ENCODE measurements at places on chromosomes 5 and 9.

DNA sequence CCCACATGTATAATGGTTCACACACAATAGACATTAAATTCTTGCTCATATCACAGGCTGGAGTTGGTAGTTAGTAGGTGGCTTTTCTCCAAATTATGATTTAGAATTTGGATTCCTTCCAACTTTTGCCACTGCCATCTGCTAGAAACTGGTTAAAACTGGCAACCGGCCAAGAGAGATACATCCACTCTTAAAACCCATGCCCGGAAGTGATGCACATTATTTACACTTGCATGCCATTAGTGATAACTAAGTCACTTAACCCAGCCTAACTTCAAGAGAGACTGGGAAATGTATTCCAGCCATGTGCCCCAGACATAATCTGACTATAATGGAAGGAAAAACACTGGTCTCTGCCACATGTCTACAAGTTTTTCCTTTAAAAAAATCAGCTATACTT, 395.7 kb upstream of the SEMA6A start:
- no peak for DNase-seq

DNA sequence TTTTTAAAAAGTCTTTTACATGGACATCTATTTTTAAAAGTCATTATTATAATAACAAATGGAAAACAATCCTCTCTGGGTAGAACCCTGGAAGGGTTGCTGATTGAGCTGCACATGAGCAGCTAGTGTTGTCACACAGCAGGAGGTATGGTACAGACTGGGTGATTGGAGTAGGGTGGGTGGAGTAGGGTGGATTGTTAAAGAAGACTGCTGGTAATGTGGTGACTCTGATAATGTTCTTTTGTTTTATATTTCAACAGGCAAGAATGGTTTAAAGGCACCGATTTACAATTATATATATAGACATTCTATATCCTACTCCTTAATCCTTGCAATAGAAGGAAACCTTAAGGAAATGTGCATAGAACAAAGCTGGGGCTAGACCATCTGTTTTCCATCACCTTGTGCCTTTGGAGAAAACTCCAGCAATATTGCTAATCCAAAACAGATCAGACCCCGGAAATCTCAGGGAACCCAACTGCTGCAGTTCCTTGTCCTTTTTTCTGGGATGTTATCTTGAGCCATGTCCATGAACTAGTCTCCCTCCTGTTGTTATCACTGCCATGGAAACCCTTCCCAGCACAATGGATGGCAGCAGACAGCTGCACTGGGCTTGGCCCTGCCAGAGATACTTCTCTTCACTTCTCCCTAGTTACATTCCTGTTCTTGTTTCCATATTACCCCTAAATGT, 129.7 kb downstream of the YIPF5 start:
- no peak for DNase-seq

DNA sequence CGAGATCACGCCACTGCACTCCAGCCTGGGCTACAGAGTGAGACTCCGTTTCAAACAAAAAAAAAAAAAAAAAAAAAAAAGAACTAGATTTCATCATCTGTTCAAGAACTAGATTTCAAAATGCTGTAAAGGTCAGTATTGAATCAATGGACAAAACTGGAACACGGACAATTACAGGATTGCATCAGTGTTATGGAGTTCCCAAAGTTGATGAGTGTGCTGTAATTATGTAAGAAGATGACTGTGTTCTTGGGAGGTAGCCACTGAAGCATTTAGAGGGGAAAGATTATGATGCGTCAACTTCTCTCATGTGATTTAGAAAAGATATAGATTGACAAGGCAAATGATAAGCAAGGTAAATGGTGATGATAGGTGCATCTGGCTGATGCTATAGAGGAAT, 6.5 kb downstream of the FAM240B start:
- no peak for DNase-seq

DNA sequence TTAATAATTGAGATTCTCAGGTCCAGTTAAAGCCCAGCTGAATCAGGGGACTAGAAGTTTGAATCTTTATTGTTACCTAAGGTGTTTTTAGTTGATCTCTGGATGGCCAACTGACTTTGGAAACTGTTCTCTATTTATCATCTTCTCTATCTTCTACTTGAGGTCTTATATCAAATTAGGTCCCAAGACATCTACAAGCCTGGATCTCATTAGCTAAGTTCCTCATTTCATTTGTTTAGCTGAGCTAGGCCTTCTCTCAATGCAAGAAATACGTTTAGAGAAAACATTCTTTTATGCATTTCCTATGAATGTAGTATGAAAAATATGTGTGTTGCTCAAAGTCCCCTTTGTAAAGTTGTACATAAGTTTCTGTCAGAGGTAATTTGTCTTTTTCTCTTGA, 196.6 kb downstream of the PTTG1 start:
- DNase-seq = no peak

DNA sequence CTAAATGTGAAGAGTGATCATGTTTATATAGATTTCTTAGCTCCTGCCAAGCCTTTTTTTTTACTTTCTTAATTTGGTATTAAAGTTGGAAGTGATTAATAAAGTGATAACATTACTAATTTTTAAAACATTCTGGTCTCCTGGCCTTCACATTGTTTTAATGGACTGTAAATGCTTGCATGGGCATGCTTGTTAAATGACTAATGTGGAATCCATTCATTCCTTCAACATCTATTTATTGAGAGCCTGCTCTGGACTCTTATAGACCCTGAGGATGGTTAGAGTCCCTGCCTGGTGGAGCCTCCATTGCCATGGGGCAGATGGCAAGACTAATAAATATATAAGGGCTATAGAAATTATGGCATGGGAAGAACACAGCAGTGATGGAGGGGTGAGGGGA, 103.5 kb downstream of the NTRK2 start:
- DNase-seq = no peak

DNA sequence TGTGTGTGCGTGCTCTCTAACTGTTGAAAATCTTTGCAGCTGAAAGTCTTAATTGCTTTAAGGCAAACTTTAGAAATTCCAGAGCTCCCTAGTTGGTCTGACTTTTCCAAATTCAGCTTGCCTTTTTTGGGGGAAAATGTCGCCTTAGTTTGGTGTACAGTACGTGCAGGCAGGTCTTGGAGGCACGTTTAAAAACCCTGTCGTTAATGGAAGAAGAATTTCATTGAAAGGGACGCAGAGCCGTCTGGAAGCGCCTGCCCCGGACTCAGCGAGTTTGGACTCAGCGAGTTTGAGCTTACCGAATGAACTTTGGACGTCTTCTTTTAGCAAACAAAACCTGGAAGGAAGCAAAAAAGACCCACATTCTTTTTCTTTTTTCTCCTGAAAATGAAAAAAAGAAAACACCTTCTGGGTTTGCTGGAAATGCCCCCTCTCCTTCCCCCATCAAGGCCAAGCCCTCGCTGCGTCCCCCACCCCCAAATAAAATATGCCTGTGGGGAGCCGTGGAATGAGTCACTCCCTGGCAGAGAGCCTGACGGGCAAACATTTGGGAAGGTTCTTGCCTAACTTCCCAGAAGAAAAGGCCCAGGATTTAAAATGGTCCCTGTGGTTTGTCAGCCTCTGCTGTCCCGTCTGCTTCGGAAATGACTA, 1.5 kb downstream of the NEK6 start:
- DNase-seq = peak; percentile 32

DNA sequence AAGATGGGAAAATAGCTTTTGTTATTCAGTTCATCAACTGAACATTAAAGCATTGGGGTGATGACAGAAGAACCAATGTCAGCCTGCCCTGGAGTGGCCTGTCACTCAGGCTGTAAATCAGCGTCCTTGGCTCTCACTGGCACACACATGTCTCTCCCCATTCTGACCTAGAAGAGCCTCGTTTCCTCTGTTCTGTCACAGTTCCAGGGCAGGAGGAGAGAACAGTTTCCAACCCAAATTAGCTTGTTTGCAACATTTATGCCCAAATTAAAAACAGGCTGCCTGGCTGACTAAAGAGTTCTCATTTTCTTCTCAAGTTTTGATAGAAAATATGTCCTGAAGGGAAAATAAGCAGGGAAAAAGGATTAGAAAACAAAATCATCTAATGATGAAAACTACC, 520.1 kb downstream of the CHSY3 start:
- no peak for DNase-seq

DNA sequence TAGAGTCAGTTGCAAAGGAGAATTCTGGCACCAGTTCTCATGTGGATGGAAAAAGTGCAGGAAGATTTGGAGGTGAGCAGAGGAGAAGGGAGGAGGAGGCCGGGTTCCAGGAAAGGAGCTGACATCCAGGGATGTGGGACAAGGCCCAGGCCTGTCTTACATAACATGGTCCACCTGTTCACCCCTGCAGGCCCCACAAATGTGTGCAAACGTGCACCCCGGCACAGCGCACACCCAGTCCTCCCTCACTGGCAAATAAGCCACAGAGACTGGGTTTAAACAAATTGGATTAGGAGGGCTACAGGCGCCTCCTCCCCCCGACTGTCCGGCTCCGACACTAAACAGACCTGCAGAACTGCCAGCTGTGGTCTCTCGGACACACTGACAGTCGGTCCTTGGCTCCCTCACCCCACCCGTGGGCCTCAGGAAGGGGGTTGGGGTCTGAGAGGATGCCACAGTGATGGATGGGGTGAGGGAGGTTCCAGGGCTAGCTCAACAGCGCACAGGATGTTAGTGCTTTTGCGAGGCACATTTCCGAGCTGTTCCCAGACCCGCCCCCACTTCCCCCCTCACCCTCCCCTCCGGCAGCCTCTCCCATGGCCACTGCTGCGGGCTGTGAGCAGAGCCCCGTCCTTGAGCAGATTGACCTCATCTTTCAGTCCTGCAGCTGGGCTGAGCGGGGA, 43.4 kb upstream of the IL17B start:
- DNase-seq = no peak

DNA sequence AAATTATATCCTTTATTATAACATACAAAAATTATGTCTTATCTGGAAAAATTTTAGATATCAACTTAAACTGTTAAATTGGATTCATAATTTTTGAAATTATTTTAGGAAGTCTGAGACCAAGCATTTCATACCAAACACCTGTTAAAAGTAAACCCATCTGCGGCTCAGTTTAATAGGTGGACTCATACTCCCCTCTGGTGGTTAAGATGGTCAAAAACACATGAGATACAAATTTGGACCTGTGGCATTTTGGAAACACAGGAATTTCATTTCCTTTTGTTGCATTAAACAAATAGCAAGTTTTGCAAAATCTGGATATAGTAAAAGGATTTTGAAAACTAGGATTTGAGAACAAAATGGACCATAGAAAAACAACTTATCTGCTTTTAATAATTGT, 53.7 kb downstream of the RGMB start:
- no peak for DNase-seq

DNA sequence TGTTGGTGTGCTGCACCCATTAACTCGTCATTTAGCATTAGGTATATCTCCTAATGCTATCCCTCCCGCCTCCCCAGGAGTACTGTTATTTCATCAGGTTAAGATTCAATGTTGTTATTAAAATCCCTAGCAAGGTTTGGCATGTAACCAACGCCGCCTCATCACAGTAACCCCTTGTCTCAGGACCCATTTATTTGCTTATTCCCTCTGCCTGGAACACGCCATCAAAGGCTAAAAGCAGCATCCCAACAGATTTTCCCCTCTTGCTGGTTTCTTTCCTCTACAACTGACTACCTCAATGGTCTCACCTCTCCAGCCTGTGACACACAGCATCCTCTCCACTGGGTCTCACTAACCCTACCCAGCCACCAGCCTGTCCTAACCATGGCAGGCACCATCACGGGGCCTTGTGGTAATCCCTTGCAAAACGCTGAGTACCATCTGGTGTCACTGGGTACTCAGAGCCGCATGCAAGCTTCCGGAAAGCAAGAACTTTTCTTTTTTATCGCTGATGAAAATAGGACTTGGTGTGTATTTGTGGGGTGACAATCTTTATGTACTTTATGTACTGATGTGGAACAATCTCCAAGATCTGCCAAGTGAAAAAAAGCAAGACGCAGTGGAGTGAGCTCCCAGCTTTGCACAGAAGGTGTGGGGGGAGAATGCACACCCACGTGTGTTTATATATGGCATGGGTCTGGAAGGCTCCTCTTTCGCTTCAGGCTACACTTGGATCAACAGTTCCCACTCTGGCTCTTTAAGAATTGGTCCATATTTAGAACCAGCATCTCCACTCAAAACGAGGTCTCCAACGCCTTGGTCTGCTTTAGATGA, 6.1 kb downstream of the RPS14 start:
- no peak for DNase-seq

GRCh38 chr9:105483618-105484017, 35.8 kb downstream of the FSD1L start:
- DNase-seq = no peak

GRCh38 chr5:179912951-179913350, 5.3 kb upstream of the TBC1D9B start:
- peak; percentile 40 for DNase-seq

DNA sequence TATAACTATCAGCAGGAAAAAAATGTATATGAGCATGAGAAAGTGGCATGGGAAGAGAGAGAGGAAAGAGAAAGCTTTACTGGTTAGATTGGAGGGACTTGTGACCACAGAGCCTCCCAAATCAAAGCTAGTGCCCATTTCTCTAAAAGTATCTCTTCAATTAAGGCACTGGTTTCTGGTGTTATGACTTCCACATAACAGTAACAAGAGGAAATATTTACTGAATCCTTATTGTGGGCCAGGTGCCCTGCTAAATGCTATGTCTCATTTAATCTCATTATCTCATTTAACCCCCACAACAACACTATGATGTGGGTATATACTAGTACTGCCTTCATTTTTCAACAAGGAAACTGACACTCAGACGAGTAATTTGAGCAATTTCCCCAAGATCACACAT, 221.5 kb downstream of the EBF1 start:
- no peak for DNase-seq

DNA sequence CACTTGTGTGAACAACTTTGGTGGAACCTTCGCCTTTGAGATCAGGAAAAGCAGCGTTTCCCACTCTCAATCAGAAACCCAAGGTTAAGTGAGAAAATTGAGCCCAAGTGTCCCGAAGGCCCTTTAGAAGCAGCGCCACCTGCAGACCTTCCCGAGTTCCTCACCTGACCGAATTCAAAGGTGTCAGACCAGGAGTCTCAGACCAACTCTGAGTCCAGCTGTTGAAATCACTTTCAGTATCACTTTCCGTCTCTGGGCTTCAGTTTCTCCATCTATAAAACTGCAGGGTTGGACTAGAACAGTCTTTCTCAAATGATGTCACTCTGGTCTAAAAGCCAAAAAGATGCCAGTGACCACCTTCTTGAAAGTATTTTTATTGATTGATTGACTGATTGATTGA, 31.7 kb upstream of the GRHPR start:
- DNase-seq = no peak

DNA sequence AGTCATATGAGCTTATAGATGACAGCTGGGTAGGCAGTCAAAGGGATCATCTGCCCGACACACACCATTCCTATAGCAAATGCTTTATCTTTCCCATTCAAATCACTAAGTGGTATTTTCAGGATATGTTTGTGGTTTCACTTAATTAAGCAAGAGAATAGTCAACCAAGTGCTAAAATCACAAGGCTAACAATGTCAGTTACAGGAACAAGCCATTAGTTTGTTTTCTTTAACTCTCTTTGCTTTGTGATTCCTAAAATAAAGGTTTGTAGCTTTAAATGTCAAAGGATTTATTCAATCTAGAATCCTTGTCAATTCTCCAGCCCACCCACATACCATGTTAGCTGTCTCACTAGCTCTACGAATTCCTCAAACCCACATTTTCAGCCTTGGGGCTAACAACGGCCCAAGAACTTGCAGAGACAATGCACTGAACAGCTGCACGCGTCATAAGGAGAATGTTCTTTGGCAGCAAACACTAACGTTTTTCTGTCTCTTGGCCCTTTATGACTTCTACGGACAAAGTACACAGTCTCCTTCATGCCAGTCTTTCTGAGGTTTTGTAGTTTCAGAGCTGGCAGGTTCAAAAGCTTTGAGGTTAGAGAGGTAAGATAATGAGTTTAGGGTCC, 56.6 kb downstream of the ELAVL2 start:
- no peak for DNase-seq

All from anterior cingulate cortex (tissue), 58 donors.